ENCODE measurements at places on chromosomes 3 and 15. TPM values are rescaled to one million over a fixed set of nuclear protein-coding genes. Genes with fewer than 3 reads are reported as not detected.

Gene SEC11A
- total RNA-seq, result 81.2 TPM

Gene FGF7
- total RNA-seq, result 28.5 TPM

Gene TMF1
- 21.3 TPM for total RNA-seq

Gene SPG11
- total RNA-seq, result 40.1 TPM
